Spleen (tissue), 13 donors: ENCODE measurements at places on chromosomes 7 and 10.

GRCh38 chr10:46091080-46091827 is 45.2 kb upstream of the MSMB start:
- peak; percentile 77 for DNase-seq

GRCh38 chr7:113331155-113331898 is 213.0 kb upstream of the SMIM30 start:
- DNase-seq: peak; percentile 51

DNA sequence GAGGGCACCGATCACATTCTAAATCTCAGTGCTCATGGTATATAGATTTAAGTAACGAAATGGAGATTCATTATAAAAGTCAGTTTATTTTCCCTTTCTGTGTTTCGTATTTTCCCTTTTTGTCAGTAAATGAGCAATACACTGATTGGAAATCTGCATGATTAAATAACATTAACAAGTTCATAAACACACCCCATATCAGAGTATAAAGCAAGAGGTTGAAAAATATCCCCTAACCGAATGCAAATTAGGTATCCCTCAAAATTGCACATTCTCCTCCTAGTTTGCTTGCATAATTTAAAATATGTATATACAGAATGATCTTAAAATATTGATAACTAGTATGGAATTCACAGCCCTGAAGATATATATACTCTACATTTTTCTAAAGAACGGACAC is 64.6 kb downstream of the SLC37A3 start:
- DNase-seq: no peak

DNA sequence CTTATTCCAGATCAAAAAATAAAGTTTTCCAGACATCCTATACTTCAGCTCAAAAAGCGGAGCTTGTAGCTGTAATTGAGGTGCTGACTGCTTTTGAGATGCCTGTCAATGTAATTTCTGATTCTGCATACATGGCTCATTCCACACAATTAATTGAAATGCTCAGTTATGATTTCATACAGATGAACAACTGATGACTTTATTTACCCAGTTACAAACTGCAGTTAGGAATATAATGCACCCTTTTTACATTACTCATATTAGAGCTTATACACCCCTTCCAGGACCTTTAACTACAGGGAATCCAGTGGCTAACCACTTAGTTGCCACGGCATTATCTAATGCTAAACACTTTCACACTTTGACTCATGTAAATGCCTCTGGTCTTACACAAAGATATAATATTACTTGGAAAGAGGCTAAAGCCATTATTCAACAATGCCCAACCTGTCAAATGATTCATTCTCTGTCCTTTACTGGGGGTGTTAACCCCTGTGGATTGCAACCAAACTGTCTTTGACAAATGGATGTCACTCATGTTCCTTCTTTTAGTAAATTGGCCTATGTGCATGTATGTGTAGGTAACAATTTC is 147.3 kb downstream of the ZNF33B start:
- DNase-seq: no peak

DNA sequence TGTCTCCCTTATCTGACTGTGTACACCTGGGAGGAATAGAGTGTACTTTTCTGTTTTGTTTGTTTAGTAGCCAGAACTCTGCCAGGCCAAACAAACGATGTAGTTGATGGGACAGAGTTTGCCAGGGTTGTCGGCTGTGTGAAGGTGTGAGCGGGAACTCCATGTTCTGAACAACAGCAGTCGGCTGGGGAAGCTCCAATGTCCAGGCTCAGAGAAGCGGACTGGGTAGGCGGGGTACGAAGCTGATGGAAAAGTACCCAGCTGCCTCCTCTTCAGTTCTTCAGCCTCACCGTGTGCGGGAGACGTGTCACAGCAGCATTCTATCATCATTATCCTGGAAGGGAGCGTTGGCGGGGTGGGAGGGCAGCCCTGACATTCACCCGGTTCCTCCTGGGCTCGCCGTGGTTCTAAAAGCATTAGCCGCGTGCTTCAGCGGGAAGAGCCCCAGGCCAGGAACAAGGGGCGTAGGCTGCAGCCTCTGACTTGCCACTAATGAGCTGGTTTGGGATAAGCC is 52.9 kb downstream of the PFKFB3 start:
- no peak for DNase-seq

GRCh38 chr7:154610903-154611302 is 392.0 kb downstream of the PAXIP1 start:
- no peak for DNase-seq

GRCh38 chr7:22718200-22718711 is 8.7 kb upstream of the IL6 start:
- DNase-seq: no peak

GRCh38 chr10:62084451-62084850 is 183.0 kb downstream of the ARID5B start:
- no peak for DNase-seq

DNA sequence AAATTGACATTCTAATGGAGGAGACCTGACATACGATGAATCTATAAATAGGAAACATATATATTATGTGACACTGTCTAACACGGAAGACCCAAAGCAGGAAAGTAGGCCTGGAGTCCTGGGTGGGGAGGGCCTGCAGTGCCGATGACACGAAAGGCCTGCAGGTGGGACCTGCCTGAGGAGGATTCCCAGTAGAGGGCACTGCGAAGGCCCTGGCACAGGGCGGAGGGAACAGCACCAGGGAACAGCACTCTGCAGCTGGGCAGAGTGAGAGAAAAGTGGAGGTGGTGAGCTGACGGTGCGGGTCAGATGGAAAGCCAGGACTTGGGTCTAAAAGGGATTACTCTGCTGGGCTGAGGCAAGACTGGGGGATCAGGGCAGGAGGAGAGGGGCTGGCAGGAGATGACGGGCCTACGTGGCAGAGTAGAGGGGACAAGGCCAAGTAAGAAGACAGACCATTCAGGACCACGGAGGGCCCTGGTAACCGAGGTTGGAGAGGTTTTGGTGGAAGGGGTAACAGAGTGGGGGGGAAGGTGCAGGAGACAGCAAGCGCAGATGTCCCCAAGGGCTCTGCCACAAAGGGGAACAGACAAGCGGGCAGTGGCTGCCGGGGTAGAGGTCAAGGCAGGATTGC is 8.1 kb downstream of the ZNF746 start:
- no peak for DNase-seq

- no peak for DNase-seq
Observed at GRCh38 chr10:5544216-5544805, 19.6 kb downstream of the CALML3 start.

GRCh38 chr10:79046741-79047583 is 21.8 kb upstream of the ZMIZ1 start:
- DNase-seq: peak; percentile 76

DNA sequence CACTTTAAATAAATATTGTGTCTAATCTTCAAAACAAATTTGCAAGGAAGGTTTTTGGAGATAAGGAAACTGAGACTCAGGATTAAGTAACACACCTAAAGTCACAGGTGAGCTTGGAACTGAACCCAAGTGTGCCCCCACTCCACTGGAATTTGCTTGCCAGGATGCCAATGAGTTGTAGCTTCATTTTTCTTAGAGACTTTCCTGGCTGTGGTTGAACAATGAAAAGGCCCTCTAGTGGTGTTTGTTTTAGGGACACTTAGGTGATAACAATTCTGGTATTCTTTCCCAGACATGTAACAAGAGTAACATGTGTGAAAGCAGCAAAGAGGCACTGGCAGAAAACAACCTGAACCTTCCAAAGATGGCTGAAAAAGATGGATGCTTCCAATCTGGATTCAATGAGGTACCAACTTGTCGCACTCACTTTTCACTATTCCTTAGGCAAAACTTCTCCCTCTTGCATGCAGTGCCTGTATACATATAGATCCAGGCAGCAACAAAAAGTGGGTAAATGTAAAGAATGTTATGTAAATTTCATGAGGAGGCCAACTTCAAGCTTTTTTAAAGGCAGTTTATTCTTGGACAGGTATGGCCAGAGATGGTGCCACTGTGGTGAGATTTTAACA is 1.5 kb downstream of the IL6 start:
- DNase-seq: no peak

GRCh38 chr10:131726967-131727366 is 173.8 kb upstream of the PPP2R2D start:
- peak; percentile 62 for DNase-seq

DNA sequence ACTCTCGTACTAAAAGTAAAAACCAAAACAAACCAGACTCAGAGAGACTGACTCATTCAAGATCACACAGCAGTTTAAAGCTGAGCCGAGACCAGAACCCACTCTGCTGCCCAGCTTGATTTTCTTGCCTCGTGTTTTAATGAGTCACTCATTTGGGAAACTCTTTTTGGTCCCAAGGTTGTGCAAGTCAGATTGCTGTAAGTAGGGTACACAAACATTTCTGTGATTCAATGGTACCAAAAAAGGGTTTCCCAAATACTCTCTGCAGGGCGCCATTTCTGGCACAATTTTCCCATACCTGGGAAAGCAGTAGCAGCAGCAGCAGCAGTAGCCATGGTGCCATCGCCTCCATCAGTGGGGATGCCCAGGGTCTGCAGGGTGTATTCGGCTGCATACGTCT is 69.9 kb downstream of the ASAH2B start:
- DNase-seq: no peak

DNA sequence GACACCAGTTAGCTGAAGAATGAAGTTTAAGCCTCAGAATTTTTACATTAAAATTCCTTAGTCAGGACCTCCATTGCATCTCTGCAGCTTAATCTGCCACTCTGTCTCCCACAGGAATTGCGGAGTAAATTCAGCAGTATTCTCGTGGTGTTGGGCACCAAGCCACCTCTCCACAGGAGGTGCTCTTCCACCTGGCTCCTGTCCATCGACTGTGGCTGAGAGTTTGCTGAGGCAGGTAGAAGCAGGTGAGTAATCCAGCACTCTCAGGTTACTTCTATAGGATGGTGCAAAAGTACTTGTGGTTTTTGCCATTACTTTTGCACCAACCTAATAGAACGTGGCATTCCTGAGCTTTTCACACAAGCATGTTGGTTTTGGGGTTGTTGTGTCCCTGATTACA is 134.1 kb downstream of the GFRA1 start:
- no peak for DNase-seq

- DNase-seq: no peak
Observed at GRCh38 chr10:86965986-86966654, 2.2 kb upstream of the ADIRF start.

DNA sequence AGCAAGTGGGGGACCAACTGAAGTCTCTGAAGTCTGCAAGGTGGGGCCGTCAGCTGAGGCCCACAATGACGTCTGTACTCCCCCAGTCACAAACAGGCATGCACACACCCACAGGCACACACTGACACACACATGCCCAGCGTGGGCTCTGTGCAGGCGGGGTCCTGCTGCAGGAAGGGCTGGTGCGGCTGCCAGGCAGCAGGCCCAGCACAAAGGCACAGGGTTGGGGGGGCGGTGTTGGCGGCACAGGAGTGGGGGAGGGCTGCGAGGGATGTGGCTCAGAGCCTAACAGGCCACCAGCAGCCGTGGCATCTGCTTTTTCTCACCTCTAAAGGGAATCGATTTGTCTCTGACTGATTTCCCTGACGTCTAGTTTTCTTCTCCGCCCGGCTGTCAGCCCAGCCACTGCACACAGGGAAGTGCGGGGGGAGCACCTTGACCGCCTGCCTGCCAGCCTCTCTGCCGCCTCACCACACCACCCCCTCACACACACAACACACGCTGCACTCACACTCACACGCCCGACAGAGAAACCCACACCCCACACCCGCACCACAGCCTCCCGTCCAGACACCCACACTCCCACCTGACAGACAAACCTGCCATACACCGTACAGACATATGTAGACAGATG is 43.5 kb upstream of the ZMIZ1 start:
- peak; percentile 79 for DNase-seq

- DNase-seq: no peak
Observed at GRCh38 chr7:123612024-123612423, 10.4 kb downstream of the ASB15 start.

DNA sequence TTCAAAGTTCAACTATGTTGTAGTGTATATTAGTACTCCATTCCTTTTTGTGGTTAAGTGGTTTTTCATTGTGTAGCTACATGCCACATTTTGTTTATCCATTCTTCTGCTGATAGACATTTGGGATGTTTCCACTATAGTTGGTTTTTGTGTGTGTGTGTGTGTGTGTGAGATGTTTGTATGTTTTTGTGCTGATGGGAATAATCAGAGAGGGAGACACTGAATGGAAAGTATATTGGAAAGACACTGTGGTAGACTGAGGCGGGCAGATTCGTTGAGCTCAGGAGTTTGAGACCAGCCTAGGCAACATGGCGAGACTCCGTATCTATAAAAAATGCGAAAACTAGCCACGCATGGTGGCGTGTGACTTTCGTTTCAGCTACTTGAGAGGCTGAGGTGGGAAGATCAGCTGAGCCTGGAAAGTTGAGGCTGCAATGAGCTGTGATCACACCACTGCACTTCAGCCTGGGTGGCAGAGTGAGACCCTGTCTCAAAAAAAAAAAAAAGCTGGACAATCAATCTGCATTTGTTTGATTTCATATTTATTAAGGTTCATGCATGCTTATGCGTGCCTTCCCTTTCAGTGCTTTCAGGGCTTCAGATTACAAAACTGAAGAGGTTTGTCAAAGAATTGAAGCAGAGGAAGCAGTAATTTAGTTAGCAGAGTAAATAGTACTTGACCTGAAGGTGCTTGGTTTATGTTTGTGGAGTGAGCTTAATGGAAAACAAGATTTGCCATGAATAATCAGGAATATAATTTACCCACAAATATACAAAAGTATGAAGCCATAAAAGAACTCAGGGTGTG is 14.7 kb downstream of the SEC24C start:
- no peak for DNase-seq

GRCh38 chr10:60942788-60943315 is 1.1 kb downstream of the RHOBTB1 start:
- peak; percentile 84 for DNase-seq

DNA sequence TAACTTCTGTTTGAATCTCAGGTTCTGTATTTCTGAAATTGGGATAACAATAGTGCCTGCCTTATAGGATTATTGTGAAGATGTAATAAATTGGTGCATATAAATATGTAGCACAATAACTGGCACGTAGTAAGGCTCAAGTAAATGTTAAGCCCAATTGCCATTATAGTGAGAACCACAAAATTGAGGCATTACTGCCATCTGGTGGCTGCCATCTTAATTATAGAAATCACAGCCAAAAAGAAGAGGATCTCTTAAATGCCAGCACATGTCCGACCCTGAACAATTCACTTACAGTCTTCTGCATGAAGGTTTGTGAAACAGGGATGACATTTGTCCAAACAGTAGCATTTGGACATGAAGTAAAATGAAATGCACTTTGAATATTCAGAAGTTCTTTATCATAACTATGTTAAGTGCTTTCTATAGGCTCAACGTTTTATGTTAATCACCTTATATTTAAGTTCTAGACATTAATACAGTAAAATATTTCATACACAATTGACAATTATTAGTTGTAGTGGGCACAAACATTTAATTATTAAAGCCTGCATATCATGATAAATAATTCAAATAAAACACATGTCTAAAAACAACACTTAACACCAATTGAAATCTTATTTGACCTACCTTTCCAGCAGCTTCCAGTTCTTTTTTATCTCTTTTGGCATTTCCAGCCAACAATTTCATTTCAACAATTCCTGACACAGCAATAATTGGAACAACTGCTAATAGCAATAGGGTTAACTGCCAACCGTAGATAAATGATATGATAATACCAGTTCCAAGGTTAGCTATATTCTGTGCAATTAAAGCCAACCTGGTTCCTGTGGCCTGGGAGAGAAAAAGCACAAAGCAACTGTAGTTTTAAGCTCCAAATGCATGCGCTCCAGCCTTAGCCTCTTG is 58.5 kb downstream of the ABCB4 start:
- DNase-seq: no peak

- DNase-seq: no peak
Observed at GRCh38 chr10:17066807-17067206, 62.8 kb downstream of the CUBN start.
